Kidney (tissue), 22 donors: ENCODE measurements at places on chromosomes 1 and 21.

DNA sequence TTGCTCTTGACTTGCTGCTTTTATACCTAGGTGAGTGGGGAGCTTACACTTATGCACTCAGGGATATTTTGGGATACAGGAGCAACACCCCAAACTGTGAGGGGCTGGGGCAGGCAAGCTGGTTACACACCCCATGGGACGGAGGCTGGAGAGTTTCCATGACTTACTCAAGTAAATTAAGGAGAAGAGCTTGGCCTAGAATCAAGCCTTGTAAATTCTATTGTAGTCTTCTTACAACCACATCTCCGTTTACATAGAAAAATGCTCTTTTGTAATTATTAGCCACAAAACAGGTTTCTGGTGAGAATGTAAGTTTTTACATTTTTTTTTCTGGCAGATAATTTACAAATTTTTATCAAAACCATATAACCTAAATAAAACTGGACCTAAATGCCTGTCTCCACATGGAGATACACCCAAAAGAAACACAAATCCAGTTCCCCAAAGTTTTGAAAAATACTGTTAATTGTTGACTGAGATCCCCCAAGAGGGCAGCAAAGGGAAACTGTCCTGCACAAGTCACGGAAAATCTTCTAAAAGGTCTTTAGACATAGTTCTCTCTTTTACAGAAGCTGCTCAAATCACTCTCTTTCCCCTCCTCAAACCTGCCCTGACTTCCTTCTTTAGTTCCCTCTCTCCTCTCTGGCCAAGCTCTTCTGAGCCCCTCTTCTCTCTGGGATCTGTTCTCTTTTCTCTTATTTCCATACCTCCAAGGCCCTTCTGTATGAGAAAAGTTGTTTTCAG, 134.0 kb downstream of the HIVEP3 start:
- DNase-seq = no peak

DNA sequence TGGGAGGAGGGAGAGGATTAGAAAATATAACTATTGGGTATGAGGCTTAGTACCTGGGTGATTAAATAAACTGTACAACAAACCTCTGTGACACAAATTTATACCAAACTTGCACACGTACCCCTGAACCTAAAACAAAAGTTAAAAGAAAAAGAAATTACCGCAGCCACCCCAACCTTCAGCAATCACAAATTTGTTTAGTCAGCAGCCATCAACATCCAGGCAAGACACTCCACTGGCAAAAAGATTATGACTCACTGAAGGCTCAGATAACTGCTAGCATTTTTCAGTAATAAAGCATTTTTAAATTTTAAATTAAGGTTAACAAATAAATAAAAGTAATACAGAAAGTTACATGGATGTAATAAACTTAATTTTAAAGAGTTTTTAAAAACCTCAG, 14.4 kb upstream of the DEPDC1 start:
- DNase-seq = no peak

DNA sequence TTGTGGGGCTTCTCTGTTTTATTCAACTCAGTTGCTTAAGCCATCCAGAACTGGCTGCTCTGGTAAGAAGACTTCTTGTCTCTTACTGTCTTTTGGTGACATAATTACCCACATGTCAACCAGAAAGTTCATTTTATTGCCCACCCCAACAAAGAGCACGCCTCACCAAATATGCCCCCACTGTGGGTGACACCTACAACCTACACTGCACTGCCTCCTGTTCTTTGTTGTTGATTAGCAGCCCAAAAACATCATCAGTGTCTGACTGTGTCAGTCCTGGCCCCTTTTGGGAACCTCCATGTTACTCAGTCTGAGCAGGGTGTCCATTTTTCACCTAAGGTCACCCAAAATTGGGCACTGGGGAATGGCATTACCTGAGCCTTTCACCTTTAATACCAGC, 49.3 kb downstream of the ZNF678 start:
- no peak for DNase-seq

DNA sequence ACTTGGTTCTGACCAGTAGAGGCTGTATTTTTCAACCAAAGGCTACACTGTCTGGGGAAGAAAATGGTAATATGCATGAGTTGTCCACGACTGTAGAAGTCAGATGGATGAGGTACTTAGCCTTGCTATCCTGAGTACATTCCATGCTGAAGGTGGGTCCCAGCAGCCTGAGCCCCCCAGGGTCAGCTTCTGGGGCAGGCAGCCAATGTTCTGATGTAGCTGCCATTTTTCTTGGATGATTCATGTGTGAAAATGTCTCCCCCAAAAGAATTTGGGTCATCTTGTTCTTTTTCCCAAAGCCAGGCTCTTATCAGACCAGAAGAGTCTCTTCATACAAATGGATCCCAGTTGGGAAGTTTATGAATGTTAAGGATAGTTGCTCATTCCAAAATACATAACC, 172.2 kb upstream of the UBE2U start:
- DNase-seq = no peak

DNA sequence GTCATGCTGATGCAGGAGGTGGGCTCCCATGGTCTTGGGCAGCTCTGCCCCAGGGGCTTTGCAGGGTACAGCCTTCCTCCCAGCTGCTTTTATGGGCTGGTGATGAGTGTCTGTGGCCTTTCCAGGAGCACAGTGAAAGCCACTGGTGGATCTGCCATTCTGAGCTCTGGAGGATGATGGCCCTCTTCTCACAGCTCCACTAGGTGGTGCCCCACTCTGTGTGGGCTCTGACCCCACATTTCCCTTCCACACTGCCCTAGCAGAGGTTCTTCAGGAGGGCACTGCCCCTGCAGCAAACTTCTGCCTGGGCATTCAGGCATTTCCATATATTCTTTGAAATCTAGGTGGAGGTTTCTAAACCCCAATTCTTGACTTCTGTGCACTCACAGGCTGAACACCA, 1188.6 kb downstream of the MRPL39 start:
- DNase-seq = no peak

DNA sequence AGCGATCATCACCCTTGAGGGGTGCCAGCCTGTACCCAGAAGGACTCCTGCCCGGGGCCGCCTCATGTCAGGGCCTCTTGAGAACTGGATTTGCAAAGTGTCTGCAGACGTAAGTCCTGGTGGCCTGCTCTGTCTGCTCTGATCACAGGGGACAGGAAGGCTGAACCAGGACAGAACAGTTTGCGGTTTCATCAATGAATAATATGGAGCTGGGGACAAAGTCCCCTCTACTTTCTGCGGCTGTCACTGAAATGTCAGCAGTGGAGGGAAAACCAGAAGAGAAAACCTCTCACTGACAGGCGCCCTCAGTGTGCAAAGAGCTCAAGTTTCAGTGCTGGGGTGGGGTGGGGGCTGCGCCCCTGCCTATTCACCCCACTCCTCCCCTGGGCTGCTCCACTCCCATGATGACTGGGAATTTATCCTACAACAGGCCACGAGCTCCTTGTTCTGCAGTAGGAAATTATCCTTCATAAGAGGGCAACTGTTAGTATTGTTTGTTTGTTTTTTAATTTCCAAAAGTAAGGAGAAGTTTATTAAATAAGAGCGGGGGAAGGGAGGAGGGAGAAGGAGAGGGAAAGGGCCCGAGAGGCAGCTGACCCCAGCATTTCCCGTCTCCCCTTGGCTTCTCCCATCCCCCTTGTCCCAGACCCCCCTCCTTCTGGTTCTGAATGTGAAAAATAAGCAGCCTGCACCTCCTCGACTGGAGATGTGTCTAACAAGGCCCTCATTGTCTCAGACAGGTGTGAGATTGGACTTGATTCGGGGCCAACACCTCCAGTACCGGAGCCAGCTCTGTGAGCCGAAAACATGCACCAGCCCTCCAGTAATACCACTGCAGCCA, 149.2 kb downstream of the CLIC6 start:
- peak; percentile 37 for DNase-seq
